ENCODE measurements at places on chromosomes 7 and 10.

DNA sequence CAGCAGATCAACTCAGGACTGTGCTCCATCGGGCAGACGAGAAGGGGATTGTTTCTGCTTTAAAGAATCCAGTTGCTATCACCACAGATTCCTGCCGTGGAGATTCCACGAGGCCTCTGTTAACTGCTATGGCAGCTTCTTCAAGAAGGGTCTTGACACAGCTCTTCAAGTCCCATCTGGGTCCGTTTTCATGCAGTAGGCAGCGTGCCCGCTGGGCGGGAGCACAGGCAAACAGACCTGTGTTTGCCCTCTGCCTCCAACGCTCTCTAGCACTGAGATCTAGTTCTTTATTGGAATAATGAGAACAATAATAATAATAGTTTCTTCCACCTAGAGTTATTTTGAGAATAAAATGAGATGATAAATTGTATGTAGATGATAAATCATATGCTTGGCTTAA, 127.2 kb upstream of the SP8 start:
- DNase-seq, result no peak

- DNase-seq, result no peak
Observed at GRCh38 chr10:15419279-15419874, 48.3 kb upstream of the FAM171A1 start.

DNA sequence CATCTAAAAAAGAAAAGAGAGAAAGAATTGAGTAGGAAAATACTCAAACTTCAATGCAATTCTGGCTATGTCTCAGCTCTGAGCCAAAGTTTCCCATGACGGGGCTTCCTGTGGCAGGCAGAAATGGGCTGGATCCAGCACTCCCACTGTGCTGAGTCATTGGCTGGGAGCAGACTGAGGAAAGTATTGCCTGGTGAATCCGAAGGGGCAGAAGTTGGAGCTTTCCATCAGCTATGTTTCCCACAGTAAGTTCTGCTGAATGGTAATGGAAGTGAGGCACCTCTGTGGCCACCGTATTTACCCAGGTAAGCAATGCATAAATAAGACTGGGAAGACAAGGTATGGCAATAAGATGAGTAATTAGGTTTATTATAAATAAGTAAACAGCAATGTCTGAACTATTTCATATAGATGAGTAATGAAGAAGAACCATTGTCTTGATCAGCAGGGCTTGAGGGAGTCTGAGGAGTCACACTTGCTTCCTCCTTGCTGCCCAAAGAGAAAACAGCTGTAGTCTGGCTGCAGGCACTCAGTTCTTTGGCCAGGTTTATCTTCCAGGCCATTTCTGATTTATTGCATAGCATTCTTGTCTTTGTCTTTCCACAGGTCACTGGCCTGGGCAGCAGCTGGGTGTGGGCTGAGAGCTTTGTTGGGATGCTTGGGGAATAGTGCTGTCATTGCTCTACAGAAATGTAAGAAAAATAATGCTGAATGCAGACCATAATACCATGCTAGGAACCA, 255.3 kb downstream of the DNAJB9 start:
- no peak for DNase-seq

GRCh38 chr7:97419898-97420297, 302.4 kb downstream of the SDHAF3 start:
- DNase-seq, result no peak

DNA sequence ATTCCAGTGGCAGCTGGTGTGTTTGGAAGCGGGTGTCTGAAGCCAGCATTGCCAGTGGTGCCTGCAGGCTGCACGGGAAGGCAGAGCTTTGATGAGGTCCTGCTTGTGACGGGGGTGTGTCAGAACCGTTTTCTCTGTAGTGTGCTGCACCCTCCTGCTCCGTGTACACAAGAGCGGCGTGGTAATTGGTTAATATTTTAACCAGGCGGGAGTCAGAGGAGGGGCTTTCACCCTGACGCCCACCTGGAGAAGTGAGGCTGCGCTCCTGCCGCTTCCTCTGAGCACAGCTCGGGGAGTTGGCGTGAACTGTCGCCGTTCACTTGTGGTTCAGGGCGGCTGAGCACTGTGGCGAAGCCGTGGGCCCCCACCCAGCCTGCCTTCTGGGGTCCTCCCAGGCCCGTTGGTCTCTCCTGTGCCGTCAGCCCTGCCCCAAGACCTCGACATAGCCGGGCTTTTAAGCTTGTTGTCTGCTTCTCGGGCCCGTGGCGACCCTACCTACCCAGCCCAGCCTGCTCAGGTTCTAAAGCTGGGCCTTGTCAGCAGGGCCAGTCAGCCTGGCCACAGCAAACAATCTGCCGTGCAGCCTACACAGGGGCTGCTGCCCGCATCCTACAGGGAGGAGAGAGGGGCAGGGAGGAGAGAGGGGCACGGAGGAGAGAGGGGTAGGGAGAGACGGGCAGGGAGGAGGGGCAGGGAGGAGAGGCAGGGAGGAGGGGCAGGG, 11.6 kb downstream of the NKX6-2 start:
- DNase-seq, result no peak

DNA sequence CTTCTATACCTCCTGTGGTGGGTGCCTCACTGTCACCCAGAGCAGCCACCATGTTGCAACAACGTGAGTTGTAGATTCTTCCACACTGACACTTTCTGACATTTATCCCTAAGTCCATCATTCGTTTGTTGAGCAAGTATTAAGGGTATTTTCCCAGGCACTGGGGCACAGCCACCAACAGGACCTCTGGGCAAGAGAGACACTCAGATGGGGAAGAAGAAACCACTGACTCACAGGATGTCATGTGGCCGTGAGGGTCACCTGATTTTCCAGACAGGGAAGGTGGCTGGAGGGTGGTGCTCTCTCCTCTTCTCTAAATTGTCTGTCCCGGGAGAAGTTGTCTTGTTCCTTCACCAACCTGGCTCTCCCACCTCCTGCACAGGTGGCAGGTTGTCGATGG, 51.7 kb upstream of the PPIF start:
- DNase-seq, result no peak

DNA sequence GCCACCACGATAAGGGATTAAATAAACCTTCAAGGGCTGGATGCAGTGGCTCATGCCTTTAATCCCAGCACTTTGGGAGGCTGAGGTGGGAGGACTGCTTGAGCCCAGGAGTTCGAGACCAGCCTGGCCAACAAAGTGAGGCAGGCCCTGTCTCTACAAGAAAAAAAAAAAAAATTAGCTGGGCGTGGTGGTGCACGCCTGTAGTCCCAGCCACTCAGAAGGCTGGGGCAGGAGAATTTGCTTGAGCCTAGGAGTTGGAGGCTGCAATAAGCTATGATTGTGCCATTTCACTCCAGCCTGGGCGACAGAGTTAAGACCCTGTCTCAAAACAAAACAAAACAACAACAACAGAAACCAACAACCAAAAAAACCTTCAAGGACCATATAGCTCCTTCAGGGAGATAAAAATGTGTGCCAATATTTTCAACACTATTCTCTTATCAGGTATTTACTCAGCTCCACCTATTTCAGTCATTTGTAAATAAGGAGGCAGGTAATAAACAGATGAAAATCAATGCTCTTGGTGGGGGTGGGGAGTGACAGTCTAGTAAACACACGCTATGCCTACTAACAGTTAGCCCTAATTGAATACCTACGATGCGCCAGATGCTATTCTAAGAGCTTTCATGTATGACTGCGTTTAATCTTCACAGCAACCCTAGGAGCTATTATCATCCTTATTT, 13.2 kb downstream of the BAIAP2L1 start:
- no peak for DNase-seq

DNA sequence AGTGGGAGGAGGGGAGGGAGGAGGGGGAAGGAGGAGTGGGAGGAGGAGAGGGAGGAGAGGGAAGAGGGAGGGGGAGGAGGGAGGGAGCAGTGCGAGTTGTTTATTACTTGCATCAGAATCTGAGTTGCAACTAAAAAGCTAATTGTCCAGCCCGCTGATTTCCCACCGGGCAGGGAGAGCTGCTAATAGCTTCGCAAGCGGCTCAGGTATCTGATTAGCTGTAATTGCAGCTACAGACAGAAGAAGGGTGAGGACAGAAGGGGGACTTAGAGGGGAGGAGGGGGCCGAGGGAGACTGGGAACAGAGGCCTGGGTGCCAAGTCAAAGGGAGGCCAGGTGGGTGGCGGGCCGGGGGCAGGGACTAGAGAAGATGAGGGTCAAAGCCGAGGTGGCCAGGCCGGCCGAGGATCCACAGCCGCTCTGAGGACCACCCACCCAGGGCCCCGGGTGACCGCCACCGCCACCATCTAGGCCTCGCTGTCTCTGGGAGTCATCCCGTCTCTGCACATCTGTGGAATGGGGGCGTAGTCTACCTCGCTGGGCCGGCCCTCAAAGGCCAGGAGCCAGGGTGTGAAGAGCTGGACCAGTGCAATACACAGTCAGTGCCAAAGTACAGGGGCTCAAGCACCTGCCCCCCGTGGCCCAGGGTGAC, 54.2 kb downstream of the MICALL2 start:
- no peak for DNase-seq

DNA sequence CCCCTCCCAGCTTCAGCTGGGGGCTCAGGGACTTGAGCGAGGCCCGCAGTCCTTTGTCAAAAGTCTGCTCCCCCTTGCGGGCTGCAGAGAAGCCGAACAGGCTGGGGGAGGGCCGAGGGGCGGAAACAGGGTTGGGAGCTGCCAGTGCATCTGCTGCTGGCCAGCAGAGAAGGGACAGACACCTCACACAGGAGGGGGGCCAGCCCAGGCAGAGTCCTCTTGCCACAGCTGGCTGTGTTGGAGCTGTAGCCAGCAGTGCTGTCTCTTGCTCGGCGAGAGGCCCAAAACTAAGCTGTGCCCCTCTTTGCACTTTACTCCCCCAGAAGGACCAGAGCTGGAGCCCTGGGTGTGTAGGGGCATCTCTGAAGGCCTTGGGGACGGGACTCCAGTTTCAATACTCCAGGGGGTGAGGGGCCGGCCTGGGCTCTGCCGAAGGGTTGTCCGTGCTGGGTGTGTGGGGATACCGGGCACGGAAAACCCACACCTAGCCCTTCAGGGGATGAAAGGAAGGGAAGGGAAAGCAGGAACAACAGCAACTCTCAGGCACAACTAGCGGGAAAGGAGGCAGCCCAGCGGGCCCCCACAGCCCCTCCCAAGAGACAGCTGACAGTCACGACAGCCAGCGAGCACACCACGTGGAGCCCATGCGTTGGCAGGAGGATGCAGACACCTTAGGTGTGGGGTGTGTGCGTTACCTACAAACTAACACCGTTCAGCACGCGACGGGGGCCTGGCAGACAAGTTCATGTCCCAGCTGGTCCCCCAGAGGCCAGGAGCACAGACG, 17.8 kb downstream of the YKT6 start:
- no peak for DNase-seq

DNA sequence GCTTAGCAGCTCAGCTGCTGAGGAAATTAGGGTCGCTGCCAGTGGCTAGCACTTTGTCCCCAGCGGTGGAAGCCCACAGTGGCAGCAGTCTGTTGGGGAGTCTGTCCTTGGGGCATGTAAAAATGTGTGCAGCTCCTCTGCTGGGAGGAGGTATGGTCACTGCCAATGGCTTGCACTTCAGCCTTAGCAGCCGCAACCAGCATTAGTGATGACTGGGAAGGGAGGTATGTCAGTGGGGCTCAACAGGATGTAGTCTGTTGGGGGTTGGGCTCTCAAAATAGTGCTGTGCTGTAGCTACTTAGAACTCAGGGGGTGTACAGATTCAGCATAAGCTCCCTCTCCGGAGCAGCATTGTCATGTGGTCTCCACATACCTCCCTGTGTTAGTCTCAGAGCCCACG, 189.9 kb downstream of the ZEB1 start:
- DNase-seq, result no peak

- no peak for DNase-seq
Observed at GRCh38 chr10:19977097-19977521, 160.9 kb downstream of the PLXDC2 start.

DNA sequence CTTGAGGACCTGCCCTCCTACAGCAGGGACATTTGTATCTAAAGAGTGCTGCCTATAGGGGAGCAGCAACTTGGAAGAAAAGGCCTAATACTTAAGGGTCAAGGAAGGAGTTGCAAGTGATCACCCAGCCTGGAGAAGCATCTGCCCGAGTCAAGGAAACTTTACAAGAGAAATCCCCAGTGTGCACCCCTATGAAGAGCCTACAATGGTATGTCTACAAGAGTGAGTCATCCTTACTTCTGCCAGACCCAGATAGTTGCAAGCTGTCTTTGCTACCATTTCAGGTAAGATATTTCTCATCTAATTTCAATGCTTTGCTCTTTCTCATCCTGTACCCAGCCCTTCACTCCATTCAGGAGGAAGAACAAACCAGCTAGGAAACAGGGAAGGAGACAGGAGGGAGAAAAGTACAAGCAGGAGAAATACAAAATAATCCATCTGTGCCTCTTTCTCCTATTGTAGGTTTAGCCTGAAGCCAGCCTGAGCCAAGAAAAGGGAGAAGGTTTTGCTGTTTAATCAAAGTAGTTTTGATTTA, 34.4 kb upstream of the AGR3 start:
- no peak for DNase-seq

Data from caudate nucleus (tissue), 63 donors.